ENCODE measurements at places on chromosomes 7 and 10.

- no peak for DNase-seq
These were observed 5.2 kb downstream of the C10orf71 start for GRCh38 chr10:49304137-49304536.

DNA sequence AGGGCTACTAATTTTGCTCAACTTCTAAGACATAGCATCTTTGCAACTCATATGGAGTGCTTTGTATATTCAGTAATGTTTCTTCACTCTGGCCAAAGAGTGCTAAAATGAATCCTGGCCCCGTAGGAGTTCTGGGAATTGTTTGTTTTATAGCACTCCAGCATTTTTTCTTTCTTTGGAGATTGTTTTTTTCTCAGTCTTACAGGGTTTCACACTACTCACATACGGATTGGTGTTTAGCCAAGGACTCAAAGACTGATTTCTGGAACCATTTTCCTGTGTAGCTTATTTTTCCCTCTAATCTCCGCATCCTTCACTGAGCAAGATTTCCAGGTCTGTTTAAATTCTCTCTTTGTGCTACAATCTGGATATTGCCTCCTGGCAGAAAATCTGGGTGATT, 6.4 kb downstream of the TAS2R41 start:
- DNase-seq: no peak

DNA sequence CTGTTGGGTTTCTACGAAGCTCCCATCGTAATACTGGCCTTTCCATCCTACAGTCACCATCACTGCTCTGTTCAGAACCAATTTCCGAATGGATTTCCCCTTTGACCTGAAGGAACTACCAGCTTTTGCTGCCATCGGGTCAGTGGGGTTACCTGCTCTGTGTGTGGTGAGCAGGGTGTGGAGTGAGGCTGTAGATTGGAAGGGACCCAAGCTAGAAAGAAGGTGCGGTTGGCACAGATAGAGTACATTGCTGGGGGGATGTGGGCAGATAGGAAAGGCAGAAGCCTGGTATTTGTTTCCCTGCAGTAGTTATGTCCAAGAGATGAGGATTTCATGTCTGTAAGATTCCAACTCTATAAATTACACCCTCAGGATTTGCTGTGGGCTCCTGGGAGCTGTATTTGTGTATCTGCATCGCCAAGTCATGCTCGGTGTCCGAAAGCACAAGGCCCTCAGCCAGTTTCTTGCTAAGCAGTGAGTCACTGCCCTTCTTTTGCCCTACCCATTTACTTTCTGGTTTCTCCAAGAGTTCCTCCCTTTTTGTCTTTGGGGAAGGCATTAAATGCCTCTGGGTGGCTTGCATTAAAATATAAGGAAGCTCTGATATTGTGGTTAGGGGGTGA, 15.4 kb downstream of the CLCN1 start:
- DNase-seq: no peak

- DNase-seq: no peak
These were observed 68.7 kb downstream of the DNAJB6 start for GRCh38 chr7:157405501-157405900.

GRCh38 chr7:78476851-78477405, 678.4 kb downstream of the PHTF2 start:
- no peak for DNase-seq

DNA sequence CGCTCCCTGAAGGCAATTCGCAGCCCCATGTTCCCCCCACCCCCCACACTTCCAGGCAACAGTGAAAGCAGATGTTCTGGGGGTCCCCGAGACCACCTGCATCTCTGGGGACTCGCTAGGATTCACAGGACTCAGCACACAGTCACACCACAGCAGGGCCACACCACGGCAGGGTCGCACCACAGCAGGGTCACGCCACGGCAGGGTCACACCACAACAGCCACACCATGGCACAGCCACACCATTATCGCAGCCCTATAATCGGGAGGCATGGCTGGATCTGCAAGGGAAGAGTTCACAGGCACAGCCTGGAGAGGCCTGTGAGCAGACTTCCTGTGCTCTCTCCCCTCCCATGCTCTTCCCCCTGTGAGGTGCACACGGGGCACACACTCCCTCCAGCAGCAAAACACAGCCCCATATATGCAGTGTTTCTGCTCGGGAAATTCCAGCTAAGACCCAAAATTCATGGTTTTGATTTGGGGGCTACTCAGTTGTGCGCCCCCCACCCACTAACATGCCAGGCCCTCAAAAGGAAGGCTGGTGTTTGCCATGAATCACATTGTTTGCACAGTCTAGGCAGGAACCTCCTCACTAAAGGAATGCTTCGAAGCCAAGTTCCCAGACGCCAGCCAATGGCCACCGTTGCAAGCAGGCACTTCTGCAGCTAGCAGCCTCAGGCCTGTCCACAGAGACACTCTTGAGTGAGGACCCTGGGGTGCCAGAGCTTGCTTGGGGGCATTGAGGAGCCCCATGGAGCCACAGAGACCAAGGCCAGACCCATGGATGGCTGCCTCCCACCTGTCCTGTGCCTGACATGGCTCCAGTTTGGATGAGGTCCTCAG, 7.0 kb upstream of the DPYSL4 start:
- DNase-seq: no peak

DNA sequence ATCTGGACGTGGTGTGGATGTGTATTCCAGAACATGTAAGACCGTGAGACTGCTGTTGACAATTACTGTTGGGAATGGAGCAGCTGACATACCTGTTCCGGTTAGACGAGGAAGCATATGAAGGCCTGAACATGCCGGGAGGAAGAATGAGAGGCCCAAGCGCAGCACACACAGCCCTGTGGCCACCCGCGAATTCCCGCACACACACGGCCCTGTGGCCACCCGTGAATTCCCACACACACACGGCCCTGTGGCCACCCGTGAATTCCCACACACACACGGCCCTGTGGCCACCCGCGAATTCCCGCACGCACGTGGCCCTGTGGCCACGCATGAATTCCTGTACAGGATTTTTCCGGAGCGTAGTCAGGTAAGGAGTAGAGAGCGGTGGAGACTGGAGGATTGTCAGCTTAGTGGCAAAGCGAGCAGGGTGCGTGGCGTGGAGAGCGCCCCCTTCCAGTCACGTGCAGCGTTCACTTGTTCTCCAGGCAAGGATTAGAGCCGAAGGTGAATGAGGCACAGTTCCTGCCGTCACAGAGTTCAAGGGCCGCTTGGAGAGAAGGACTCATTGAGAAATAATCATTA, 9.5 kb upstream of the SUN1 start:
- peak; percentile 20 for DNase-seq

- no peak for DNase-seq
These were observed 13.8 kb downstream of the PSAP start for GRCh38 chr10:71837098-71837827.

- DNase-seq: peak; percentile 42
These were observed 2.6 kb upstream of the PCBD1 start for GRCh38 chr10:70890917-70891431.

DNA sequence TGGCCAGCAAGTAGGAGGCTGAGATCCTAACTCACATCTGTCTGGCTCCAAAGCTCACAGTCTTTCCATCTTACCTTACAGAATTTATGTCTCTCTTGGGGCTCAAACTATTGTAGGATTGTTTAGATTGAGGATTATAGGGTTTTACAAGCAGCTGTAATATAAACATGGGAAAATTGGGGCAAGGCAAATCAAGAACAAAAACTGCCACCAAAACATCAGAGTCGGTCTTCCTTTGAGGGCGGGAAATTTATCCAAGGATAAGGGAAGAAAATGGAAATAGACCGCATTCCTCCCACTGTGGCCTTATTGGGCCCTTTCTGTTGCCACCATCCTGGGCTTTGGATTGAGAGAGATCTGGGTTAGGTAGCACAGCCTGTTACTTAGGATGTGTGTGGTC, 22.5 kb downstream of the RBM20 start:
- DNase-seq: no peak

- peak; percentile 45 for DNase-seq
These were observed 83.5 kb downstream of the SEMA3D start for GRCh38 chr7:85103357-85103756.

DNA sequence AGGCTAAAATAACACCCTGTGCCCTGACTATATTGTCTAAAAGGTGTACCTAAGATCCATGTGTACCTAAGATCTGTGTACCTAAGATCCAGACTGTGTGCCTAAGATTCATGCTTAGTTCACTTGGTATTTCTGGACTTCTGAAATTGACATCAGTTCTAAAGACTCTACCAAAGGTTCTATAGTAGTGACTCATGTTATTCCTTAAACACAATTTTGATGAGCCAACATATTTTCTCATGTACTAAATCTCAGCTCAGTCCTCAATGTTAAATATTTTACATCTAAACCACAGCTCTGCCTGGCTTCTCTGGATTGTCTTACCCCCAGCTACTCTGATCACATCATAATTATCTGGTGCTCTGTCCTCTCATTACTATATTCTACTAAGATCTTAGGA, 802.3 kb upstream of the SORCS1 start:
- DNase-seq: no peak

DNA sequence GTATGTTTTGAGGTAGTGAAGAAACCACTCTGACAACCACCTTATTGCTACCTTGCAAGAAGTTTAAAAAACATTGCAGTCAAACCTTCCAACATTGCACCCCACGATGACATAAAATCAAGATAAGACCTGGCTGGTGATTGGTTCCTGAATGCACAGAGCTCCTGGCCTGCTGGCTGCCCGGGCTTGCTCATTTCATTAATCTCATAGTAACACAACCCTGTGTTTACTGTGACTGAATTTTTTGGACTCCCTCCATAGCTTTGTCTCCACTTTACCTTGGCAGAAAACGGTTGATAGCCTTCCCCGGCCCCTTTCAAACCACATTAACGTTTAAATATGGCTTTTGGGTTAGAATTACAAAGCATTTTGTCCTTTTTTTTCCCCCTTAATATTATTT, 27.5 kb downstream of the VWA2 start:
- no peak for DNase-seq

- no peak for DNase-seq
These were observed 355.3 kb upstream of the GALNT17 start for GRCh38 chr7:70776627-70777101.

DNA sequence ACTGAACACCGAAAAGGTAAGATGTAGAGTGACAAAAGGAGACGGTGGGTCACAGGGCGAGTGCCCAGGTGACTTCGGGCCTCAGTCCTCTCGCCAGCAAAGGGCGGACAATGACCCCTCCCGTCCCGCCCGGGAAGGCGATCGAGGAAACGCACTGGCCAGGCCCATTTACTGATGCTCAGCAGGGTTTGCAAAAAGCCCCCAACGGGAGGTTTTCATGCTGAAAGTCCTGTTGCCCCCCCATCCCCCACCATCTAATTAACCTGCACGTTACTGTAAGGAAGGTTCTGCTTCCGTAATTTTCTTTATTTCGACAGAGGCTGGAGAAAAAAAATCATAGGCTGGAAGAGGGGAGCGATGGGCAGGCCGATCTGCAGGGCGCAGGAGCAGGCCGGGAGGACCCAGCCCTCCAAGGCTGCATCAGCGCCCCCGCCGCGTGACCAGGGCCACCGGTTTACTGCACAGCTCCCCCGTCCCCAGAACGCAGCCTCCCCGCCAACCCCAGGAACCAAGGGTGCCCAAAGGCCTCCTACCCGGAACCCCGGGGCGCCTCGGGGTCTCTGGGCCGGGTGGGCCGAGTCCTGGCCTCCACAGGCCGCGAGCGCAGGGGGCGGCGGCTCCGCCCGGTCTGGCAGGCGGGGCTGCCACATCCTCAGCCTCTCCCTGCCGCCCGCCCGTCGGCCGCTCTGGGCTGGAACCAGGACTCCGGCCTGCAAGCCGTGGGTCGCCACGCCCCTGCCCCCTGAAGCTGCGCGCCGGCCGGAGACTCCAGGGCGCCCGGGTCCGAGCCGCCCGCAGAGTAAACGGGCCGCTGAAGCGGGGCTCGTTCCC, 613 bp downstream of the OAT start:
- DNase-seq: peak; percentile 72

GRCh38 chr10:60898321-60898720, 45.7 kb downstream of the RHOBTB1 start:
- no peak for DNase-seq

- no peak for DNase-seq
These were observed 94.5 kb upstream of the CELF2 start for GRCh38 chr10:10923029-10923651.

GRCh38 chr10:96626795-96627194, 40.0 kb upstream of the TM9SF3 start:
- no peak for DNase-seq

DNA sequence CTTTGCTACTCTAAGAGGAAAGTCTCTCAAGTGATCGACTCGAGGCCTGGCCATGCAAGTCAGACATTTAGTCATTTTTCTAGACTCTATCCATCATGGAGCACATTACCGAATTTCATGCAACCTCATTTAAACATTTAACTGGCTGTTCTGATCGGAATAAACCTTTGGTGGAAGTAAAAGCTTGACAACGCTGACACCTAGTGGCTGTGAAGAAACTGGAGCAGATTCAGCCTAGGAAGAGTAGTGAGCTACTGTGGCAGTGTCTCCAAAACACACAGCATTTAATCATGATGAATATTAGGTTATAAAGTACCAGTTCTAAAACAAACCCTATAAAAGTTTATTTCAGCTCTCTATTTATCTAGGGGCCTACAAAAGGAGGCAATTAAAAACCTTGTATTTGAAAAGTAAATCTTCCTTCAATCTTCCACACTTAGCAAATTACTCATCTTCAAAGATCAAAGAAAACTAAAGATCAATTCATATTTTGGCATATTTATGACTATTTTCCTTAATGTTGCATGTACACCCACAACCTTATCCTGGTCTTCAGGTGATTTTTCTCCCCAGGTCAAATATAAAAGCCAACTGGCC, 175.0 kb downstream of the CTNNA3 start:
- DNase-seq: no peak

- DNase-seq: no peak
These were observed 196.5 kb downstream of the ELFN1 start for GRCh38 chr7:1866601-1867000.

DNA sequence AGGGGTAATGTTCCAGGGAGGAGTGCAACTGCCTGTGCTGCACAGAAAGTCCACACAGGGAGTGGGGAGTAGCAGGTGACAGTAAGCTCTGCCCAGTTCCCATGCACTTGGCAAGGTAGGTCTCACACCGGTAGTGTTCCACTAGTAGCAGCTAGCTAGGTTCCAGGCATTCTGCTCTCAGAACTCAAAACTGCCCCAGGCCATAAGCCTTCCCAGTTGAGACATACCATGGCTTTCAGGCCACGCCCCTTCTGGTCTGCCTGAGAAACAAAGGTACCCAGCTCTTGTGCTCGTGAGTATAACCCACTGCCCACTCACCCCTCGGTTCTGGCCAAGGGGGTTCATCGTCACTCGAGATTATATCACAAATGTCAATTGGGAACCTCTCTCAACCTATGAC, 12.6 kb downstream of the CASP7 start:
- no peak for DNase-seq

GRCh38 chr10:19169041-19169440, 120.4 kb downstream of the MALRD1 start:
- DNase-seq: no peak
